ENCODE measurements at places on chromosomes 16 and 17.

DNA sequence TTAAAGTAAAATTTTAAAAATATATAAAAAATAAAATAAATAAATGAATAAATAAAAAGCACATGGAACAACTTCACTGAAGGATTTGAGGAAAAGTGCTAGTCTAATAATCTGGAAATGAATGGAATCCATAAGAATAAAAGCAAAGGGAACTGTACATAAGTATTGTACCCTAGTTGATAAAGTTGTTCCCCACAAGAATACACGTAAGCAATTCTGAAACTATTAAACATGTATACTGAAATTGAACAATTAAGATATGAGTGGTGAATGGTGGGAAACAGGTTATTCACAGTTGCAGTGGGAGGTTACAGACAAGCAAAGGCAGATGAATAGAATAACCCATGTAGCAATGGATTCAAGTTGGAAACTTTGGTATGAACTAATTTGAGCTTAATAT, 853.2 kb upstream of the SOX9 start:
- no peak for DNase-seq

DNA sequence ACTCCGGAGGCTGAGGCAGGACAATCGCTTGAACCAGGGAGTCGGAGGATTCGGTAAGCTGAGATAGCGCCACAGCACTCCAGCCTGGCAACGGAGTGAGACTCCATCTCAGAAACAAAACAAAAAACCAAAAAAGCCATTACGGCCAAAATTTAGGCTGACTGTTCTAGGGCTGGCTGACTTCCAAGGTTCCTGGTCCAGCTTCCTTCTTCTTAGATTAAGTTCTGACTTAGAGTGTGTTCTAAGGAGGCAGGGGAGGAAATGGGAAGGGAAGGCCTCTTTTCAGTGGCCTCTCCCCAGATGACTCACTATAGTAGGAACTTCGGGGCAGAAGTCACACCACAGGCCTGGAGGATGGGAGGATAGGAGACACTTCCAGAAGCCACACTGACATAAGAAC, 27.7 kb upstream of the CLEC18B start:
- no peak for DNase-seq

GRCh38 chr17:37841232-37841631, 83.0 kb upstream of the TBC1D3K start:
- no peak for DNase-seq

GRCh38 chr17:41160648-41161047, at the start of gene KRTAP4-4:
TSS of gene KRTAP4-4 (minus strand) at chr17:41160748. CDS start at chr17:41160691, 57 bp downstream.
- no peak for DNase-seq

DNA sequence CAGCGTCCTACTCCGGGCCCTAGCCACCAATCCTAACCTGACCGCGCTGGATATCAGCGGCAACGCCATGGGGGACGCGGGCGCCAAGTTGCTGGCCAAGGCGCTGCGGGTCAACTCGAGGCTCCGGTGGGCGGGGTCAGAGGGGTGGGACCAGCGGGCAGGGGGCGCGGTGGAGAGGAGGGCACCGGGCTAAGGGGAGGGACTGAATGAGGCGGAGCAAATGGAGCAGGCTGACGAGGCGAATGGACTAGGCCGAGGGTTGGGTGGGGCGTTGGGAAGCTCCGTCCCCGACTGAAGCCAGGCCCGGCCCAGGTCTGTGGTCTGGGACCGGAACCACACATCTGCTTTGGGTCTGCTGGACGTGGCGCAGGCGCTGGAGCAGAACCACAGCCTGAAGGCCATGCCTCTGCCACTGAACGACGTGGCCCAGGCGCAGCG, 4.6 kb downstream of the CARMIL2 start:
- DNase-seq: no peak

DNA sequence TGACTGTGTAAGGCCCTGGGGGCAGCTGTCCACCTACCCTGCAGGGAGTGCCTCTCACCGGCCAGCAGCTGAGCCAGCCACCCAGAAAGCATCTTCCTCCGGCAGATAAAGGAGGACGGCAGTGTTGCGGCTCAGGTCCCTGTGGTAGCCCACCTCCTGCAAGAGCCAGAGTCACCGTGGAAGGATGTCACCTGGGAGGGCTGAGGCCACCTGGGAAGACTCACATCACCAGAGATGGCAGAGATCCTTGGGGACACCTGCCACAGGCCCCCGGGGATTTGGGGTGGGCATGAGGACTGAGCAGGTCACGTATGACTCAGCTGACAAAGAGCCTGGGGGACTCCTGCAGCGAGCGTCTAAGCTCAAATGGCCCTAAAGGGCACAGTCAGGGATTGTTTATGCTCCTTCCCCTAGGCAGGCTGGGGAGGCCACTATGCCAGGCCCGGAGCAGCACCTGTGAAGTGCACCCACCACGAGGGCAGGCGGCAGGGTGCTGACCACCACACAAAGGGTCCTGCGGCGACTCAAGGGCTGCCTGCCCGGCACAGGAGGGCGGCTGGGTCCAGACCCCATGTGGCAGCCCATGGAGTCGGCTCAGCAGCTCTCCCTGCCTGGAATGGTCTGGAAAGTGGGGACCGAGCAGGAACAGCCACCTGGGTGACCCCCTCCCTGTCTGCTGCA, 44.1 kb downstream of the TNFRSF13B start:
- DNase-seq: no peak

GRCh38 chr17:29140631-29141513, 39.3 kb downstream of the MYO18A start:
- DNase-seq: peak; percentile 38

GRCh38 chr17:40351359-40352236, 12.9 kb downstream of the GJD3 start:
- DNase-seq: no peak

GRCh38 chr16:51665436-51665998, 514.4 kb upstream of the SALL1 start:
- DNase-seq: no peak

DNA sequence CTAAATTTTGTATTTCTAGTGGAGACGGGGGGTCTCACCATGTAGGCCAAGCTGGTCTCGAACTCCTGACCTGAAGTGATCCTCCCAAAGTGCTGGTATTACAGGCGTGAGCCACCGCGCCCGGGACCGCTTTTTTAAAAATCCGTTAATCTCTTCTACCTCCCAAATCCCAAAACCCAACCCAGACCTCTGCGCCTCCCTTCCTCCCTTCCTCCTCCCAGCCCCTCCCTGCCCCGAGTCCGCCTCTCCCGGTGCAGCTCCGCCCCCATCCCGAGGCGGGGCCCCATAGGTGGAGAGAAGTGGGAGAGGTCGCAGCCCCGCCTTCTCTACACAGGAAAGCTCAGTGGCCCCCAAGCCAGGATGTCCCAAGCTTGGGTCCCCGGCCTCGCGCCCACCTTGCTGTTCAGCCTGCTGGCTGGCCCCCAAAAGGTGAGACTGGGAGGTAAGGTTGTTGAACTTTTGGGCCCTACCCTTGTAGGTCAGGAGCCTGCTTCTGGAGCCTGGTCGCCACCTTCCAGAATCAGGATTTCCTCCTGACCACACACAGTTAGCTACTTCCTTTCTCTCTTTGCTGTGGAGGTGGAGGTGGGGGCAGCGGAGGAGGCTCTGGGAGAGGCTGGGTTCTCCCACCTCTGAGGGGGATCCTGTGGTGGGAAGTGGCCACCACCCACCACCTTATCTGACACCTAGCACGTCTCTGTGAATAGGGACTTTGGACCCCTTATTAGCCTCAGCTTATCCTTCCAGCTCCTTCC, at the start of gene TMEM92:
Gene TMEM92 (plus strand): TSS at position 325 of the 755 bp plus-strand sequence. CDS start 36 bp downstream, at position 361.
- DNase-seq: no peak

DNA sequence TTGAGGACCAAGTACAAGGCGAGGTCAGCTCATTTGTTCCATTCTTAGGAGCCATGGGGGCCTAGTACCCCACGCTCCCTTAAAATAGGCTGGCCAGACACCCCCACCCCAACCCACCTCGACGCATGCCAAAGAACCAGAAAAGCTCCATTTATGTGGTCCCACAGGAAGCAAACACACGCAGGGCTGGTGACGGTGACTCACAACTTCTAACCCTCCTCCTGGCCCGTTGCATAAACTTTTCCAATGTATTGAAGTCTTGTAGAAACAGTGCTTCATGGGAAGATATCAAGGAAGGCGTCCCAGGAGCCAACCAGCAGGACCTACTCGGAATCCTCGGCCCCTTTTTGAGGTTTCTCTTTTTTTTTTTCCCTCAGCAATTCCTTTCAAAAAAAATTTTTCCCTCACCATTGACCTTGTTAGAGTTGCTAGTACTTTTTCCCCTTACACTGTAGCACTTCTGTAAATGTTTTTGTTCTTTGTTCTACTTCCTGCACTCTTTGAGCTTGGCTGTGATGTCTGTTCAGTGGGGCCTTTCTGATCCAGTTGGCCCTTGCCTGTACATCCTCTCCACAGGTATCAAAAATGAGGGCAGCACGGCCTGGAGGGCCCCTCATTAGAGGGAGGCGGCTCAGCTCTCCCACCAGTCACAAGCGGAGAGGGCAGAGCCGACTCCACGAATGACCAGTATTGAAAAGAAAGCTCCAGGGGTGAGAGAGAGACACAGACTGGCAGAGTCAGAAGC, 208.3 kb downstream of the RGS9 start:
- DNase-seq: no peak

DNA sequence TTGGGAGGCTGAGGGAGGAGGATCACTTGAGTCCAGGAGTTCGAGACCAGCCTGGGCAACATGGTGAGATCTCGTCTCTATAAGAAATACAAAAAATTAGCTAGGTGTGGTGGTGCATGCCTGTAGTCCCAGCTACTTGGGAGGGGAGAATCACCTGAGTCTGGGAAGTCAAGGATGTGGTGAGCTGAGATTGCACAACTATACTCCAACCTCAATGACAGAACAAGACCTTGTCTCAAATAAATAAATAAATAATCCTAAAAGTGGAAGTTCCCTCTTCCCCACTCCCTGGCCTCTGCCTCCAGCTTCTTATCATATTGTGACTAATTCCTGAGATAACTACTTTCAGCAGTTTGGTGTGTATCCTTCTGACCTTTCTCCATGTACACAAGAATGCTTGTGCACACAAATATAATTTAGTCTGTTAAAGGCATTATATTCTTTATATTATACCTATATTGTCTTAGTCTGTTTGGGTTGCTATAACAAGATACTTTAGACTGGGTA, 23.5 kb upstream of the DNAJA2 start:
- DNase-seq: no peak

GRCh38 chr17:74163271-74163821, 40.1 kb upstream of the RPL38 start:
- DNase-seq: no peak

DNA sequence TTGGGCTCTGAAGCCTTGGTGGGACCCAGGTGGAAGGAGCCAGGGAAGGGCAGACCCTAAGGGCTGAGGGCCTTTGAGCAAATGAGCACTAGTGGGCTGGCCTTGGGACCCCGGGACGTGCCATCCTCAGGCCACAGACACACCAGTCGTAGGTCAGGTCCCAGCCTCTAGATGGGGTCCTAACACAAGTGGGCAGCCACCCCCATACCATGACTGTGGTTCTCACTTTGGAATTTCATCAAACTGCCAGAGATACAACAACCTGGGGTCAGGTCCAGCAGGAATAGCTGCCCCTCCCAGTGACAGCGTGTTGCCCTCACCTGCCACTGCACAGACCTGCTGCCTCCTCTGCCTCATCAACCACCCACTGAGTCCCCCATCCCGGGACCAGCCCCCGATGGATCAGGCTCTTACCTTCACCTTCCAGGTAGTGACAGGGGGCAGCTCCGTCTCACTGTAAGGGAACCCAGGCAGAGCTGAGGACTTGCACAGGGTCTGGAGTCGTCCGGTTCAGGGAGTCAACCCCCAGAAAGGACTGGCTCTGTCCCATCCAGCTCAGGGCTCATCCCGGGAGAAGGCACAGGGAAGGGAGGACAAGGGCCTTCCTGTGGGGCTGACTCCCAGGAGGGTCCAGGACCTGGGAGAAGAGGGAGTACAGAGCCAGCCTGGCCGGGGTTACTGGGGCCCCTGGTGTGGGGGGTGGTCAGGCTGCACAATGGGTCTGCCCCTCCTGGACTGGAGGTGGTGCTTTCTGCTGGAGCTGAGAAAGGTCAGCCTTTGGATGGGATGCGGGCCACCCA, 40.0 kb downstream of the LGALS9 start:
- no peak for DNase-seq

DNA sequence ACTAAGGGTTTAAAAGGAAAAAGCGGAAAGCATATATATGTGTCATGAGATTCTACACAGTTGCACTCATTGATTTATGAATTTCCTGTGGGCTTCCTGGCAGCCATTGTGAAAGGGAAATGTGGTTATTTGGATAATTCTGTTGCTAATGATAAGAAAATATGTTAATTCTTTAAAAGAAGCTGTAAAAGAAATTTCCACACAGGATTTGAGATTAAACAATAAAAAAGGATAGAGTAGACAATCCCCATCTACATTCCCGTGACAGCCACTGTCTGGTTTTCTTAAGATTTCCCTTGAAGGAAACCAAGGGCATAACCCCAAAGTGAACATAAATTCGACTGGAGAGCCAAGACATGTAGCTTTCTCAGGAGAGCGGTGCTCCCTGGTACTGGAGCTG, 397.5 kb downstream of the CPPED1 start:
- DNase-seq: no peak

- DNase-seq: no peak
Observed at GRCh38 chr17:48571024-48571818, 6.9 kb downstream of the HOXB4 start.

DNA sequence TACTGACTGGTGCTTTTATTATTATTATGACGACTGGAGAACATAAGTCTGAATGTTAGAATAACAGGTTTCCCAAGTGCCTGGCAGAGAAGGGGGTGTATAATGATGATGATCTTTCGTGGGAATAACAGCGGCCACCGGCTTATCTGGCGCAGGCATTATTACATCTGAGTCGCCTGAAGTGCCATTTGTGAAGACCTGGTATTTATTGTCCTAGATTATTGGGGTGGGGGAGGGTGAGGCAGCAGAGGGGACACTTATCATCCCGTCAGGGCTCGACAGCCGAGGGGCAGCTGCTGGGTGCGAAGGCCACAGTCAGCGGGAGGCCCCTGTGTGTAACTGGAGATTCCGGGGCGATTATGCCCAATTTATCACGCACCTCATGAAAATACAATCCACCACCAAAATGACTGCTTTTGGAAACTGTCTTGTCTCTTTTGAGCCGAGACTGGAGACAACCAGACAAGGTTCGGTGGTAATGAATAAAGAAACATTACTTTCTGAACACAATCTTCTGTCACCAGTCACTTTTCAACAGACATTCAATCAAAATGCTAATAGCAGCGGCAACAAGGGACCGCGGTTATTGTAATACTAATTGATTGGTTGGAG, 199.3 kb downstream of the CCDC182 start:
- no peak for DNase-seq

- DNase-seq: no peak
Observed at GRCh38 chr16:47446431-47446830, 14.4 kb downstream of the ITFG1 start.

DNA sequence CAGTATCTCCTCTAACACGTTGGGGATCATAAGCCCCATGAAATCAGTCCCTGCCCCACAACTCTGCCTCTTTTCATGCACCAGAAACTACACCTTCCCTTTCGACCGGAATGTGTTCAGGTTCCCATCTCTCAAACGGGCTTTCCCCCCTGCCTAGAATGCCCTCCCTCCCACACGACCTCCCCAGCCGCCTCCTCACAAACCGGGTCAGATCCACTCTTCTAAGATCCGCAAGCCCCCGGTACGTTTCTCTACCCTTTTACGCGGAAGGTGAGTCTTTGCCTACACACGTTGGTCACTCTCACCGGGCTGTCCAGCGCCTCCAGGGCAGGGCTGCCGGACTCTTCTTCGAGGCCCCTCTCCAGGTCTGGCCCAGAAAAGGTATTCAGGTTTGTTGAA, 708 bp downstream of the DHX33 start:
- DNase-seq: no peak
